Left lobe of liver (tissue), 2 donors: ENCODE measurements at places on chromosomes 7 and 10. TPM values are rescaled to one million over a fixed set of nuclear protein-coding genes. Genes with fewer than 3 reads are reported as not detected.

KBTBD2 gene
- total RNA-seq: 8.5 TPM

CHCHD2 gene
- 189 TPM for total RNA-seq

ARL3 gene
- 2.5 TPM for total RNA-seq

HMX3 gene
- total RNA-seq: 0.20 TPM

ARHGEF35 gene
- 7.2 TPM for total RNA-seq

DNA sequence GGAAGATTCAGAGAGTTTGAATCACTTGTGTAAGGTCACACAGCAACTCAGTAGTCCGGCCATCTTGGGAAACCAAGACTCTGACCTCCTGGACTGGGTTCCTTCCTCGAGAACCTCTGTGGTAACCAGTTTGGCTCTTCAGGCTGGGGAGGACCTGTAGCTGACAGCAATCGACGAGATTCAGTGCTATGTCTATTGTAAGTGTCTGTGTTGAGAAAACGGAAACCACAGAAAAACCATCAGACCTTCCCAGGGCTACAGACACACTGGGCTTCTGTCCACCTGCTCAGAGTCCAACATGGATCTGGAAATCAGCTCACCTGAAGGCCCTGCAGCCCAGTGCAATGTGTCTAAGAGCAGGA, 403.7 kb downstream of the RPS24 start:
- DNase-seq: no peak

DNA sequence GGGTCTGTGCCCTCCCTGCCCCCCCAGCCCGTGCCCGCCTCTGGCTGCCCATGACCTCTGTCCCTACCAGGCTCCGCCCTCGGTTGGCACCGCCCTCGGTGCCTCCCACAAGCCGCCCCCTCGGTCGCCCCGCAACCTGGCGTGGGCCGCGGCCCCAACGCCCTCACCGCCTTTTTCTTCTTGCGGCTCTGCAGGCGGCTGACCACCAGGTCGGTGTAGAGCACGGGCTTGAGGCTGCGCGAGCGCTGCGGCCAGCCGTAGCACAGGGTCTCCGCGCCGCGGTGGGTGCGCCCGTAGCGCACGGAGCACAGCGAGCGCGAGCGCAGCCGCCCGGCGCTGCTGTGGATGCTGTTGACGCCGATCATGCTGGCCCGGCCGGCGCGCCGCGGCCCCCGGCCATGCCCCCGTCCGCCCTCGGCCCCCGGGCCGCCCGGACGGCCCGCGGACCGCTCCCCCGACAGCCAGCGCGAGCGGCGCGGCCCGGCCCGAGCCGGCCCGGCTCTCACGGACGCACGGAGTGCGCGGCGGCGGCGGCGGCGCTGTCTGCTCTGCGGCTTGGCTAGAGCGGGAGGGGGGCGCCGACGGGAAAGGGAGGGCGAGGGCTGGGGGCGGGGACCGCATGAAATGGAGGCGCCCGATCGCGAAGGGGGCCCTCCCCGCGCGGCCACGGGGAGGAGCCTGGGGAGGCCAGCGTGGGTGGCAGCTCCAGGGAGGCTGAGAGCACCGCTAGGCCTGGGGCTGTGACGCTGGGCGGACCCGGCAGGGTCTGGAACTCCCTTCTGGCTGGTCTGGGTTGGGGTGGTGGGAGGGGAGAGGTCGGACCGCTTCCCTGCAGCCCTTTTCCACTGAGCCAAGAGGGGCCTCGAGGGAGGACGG, 9.6 kb downstream of the PSD start:
- DNase-seq: no peak

GRCh38 chr7:114957444-114957843, 35.5 kb downstream of the MDFIC start:
- no peak for DNase-seq

DNA sequence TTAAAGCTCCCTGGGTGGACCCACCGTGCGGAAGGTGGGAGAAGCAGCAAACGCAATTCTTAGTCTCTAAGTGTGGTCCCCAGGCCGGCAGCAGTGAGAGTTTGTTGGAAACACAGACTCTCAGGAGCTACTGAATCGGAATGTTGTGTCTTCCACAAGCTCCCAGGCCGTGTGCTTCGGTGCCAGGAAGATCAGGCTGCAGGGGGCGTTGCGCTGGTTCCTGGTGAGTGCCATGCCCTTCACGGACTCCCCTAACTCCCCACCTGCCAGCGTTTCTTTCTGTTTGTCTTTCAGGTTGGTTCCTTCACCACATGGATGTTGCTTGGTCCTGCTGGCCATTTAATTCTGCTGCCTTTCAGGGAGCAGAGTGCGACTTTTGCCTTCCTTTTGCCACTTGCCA, 91.2 kb upstream of the PITRM1 start:
- peak; percentile 19 for DNase-seq

DNA sequence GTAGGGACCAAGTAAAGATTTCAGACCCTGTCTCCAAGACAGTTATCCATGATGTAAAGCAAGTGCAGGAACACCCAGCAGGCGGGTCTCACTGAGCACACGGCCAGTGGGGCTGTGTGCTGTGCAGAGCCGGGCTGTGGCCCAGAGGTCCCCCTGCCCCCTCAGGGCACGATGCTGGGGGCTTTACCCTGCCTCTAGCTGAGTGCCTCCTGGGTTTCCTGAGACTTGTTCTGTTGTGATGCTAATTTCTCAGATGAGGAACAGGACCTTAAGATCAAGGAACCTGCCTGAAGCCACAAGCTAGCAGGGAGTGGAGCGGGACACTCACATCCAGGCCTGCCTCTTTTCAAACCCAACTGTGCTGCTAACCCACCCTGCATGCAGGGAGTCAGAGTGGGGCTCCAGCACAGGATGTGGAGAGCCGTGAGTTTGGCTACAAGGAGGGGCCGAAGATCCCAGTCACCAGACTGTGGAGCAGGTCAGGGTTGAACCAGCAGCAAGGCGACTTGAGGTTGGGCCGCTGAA, 76.1 kb upstream of the LYZL2 start:
- no peak for DNase-seq

DNA sequence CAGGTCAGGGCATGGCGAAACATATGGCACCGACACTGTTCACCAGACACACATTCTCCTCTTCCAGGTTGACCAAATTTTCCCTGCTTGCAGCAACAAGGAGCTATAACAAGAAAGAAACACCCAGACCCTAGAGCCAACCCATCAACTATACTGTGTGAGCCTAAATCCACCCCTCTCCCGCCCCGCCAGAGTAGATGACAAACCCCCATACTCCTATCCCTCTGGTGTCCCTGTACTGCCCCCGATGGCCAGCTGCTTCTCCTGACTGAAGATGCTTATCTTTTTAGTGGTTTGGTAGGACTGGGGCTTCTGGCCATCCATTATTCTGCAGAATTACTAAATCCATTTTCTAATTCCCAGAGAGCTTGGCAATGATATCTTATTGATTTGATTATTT, 70.1 kb upstream of the EEPD1 start:
- DNase-seq: no peak

GRCh38 chr7:155631155-155631554, 13.3 kb upstream of the RBM33 start:
- DNase-seq: no peak

GRCh38 chr7:42961170-42961569, 29.0 kb downstream of the MRPL32 start:
- DNase-seq: no peak

DNA sequence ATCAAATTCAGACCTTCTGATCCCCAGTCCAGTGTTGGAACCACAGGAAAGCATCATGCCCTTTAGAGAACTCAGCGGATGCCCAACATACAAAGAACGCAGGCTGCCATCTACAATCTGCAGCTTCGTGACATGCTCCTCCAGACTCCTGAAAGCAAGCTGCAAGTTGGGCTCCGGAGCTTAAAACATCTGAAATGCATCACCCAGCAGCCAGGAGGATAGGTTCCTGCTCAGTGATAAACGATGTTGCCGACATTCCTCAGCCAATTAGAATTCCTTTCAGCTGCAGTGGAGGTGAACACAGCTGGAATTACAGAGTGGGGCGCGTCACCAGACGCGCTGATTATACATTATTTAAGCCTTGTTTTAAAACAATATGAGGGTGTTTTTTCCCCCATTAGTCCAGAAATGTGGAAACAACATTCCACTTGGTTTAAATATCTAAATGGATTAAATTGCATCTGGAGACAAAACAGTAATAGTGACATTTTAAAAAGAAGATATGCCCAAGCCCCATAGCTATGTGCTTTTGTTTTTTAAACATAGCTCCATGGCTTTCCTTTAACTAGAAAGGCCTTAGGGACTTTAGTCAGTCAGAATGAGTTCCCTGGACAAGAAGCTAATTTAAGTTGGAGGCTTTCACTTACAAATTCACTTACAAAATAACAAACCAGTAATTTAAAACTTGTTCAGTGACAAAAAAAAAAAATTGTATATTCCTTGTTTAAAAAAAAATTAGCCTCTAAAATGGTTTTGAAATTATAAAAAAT, 6.3 kb downstream of the SMURF1 start:
- no peak for DNase-seq

- no peak for DNase-seq
Measured at GRCh38 chr10:49827297-49827696, 65.2 kb upstream of the OGDHL start.

DNA sequence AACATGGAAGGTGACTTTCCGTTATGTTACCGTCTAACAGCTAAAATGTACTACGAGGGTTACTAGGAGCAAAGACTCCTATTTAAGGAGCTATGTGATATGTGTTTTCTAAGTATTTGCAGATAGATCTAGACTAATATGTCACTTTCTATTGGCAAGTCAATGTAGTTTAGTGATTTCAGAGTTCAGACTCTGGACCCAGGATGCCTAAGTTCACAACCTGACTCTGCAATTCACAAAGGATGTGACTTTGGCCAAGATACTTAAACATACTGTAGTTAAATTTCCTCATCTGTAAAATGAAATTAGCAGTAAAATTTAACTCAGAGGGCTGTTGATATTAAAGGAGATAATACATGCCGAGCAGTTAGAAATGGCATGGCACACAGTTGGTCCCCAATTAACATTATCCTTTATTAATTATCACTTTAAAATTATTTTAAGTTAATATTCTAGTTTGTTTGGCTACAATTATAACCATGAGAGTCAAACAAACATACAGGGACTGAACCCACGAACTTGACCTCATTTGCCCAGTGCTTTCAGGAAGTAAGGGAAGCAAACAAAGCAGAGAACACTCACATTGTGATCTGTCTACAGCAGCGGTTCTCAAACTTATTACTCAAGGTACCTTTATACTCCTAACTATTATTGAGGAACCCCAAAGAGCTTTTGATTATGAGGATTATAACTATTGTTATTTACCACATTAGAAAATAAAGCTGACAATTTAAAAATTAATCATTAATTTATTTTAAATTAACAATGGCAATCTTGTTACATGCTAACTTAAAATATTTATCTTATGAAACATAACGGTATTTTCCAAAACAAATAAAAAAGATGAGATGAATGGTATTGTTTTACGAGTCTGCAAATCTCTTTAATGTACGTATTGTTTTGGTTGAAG, 94.4 kb downstream of the ANK3 start:
- DNase-seq: no peak

DNA sequence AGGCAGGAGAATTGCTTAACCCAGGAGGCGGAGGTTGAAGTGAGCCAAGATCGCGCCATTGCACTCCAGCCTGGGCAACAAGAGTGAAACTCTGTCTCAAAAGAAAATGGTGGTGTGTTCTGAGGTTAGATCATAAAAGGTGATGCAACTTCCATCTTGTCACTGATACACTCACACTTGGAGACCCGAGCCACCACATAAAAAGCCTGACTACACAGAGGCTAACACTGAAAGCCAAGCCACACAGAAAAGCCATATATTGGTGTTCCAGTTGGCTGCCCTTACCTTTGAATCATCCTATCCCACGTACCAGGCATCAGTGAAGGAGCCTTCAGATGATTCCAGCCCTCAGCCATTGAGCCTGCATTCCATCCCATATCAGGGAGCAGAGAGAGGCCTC, 4.0 kb downstream of the MORN4 start:
- DNase-seq: no peak
